ENCODE measurements at places on chromosomes 11 and 22. TPM values are rescaled to one million over a fixed set of nuclear protein-coding genes. Genes with fewer than 3 reads are reported as not detected.

GRCh38 chr11:2269601-2270321, 627 bp downstream of the ASCL2 start:
- peak; percentile 89 for DNase-seq

DNA sequence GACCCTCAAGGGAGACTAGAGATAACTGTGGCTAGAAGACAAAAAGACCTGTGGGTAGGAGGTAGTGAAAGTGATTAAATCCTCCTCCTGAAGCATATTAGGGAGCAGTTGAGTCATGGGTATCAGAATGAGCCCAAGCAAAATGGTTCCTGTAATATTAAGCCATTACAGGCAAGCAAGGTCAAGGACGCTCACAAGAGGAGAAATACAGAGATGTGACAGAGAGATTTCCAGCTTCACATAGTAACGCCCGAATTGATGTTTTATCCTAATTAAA, 77.7 kb downstream of the FAM76B start:
- no peak for DNase-seq

DNA sequence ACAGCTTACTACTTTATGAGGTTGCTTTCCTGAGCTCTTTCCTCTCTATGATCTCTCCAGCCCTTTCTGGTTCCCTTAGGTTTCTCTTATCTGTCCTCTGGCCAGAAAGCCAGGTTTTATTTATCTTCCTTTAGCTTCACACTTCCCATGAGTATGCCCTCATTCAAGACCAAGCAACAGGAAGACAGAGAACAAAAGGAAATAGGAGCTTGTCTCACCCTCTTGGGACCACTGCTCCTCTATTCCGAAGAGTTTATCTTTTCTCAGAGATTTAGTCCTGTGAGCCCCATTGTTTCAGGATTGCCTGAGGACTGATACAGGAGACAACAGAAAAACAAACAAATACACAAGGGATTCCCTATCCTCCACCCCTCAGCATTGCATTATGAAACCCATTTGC, 62.4 kb upstream of the CCDC179 start:
- DNase-seq: no peak

DNA sequence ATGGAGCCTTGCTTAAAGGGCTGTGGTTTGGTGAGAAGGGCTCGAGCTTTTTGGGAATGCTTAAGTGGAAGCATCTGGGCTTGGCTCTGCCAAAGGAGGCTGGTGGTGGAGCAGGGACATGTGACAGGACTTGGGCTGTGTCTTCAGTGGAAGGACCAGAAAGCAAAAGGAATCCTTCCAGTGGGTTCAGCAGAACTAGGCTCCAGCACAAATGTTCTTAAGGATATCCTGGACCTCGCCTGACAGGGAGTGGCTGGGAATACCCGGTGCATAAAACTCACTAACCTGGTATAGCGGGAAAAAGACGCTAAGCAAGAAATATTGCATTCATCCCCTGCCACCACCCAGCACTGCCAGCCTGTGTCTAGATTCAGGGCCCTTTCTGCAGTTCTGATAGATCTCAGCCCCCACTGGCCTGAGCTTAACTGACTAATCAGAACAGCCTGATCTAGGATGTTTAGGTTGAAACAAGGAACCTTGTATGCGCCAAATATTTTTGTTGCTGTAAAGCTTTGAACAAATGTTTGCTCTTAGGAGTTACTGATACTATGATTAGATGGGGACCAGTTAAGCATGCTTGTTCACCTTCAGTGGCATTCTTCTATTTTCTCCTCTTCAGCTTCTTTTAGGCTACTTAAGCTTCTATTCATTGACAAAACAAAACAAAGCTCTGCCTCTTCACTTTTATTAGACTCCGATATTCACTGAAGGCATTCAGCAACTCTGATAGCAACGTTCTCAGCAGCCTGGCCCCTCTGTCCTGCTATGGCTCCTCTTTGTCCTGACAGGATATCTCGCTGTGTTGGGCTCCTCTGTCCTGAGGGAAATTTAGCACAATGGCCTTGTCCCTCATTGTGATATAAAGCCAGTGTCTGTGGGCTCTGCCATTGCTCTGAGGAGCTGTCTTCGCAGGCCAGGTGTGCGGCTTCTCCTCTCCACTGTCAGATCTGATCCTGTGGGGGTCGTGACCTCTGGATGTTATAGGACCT, 25.0 kb downstream of the PPFIBP2 start:
- no peak for DNase-seq

DNA sequence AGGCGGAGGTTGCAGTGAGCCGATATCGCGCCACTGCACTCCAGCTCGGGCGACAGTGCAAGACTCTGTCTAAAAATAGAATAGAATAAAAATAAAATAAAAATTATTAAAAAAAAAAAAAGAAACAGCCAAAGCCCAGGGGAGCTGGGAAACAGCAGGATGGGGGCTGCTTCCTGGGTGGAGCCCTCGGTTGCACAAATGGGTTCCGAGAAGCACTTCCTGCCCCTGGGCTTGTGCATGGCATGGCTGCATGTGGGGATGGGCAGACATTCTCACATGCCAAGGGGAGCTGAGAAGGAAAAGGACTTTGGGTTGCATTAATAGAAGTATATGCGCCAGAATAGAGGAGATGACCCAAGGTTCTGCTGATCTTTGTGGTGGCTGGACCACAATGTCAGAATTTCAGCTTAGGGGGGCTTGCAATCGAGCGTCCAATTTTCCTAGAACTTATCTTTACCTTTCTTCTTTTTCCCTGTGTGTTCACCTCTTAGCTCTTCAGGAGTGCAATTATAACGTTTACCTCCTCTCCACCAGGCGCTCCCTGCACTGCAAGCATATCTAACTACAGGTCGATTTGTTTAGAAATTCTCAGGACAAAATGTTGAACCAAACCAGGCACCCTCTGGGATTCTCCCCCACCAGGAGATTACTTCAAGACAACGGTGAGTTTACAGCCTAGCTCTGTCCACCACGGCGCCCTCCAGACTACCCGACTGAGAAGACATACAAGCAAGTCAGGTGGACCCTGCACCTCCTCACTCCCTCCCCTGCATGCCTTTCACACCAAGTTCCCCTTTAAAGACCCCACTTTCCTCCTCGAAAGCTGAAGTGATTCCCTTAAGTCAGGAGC, 53.2 kb downstream of the SHISAL1 start:
- DNase-seq: peak; percentile 21

GRCh38 chr11:47565340-47566148, at the start of gene PTPMT1:
TSS of gene PTPMT1 (plus strand) at chr11:47565599. CDS start at chr11:47565623, 24 bp downstream.
- DNase-seq: peak; percentile 86

DNA sequence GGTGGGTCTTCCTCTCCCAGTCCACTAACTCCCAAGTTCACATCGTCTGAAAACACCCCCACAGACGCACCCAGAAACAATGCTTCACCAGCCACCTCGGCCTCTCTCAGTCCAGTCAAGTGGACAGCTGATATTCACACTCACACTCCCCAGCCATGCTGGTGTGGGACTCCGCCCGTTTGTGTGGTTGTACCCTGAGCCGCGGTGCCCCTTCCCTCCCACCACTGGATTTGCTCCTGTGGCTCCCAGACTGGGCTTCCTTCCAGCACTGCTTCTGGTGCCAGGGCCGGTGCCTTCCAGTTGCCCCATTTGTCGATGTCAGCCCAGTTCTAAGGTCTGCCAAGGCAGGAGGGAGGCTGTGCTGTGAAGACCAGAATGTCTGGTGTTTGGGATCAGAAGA, 37.9 kb upstream of the PLET1 start:
- DNase-seq: no peak

DNA sequence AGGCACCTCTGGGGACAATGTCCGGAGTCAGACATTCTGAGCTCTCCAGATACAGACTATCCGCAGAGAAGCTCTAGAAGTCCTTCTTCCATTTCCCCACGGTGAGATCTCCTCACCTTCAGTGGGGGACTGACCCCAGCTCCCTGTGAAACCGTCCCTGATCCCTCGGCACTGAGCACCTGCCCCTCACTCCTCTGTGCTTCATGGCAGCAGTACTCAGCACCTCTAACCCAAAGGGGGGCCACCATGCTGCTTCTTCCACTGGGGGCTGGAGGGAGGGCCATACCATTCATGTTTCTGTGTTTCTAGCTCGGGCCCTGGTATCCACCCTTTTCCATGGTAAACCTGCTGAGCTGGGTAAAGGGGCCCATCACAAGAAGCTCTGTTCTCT, 321.7 kb downstream of the BRD1 start:
- no peak for DNase-seq

- no peak for DNase-seq
These were observed 10.0 kb upstream of the MYRF start for GRCh38 chr11:61742391-61742790.

DNA sequence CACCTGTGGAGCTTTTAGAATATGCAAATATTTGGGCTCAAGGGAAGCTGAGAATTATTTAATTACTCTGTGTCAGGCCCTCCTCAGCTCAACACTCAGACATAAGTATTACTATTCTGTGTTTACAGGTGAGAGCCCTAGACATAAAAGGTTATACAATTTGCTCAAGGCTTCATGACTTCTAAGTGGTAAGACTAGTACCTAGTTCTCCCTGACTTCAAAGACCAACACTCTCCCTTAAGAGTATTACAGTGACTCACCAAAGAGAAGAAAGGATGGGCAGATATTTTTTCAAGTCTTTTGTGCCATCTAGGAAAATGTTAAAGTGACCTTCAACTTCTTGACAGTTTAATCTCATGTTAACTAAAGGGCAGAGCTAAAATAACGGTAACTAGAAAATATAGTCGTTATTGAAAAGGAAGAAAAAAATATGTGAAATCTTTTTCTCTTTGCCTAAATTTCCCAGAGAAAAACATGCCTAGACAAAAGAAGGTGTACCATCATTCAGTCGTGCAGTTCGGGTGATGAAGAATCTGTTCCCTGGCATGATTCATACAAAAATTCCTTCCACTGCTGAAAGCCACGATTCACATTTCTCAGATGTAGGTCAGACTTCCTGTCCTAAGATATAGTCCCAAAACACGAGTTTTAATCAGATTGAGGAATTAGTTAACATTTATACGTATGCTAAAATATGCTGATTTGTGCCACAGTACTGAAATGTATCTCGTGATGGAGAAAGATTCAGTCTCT, 849.1 kb upstream of the API5 start:
- no peak for DNase-seq

DNA sequence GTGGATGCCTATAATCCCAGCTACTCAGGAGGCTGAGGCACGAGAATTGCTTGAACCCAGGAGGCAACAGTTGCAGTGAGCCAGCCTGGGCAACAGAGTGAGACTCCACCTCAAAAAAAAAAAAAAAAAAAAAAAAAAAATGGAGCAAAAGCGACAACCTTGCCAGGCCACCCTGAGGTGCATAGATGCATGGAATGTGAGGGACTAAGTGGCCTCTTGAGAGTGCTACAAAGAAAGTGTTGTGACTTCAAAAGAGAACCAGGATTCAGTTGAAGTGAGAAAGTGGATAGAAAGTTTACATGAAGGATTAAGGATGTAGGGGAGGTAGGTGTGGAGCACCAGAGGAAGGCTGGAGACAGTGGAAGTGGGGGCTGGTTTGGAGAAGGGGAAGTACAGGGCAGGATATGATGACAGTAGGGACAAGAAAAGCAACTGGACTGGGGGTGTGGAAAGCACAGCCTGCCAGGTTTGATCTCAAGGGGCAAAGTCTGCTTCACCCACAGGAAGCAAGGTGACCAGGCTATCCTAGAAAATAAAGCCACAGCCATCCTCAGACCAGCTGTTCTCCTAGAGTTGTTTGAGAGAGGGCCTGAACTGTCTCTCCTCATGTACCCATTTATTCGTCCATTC, 36.0 kb upstream of the OLFML1 start:
- DNase-seq: no peak

DNA sequence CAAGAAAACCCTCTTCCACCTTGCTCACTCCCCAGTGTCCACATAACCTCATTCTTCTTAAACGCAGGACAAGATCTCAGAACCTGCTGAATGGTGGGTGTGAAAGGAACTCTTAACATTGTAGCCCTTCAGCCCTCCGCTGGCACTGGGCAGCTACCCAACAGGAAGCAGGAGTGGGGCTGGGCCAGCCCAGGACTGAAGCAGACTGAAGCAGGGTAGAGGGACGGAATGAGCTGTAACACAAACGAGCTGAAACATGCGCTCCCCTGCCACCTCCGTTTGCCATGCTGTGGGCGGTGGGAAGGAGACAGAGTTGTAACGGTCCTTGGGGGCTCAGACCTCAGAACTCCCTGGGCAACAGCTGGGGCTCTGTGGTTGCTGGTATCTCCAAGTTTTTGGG, 23.6 kb downstream of the NPAT start:
- no peak for DNase-seq

DNA sequence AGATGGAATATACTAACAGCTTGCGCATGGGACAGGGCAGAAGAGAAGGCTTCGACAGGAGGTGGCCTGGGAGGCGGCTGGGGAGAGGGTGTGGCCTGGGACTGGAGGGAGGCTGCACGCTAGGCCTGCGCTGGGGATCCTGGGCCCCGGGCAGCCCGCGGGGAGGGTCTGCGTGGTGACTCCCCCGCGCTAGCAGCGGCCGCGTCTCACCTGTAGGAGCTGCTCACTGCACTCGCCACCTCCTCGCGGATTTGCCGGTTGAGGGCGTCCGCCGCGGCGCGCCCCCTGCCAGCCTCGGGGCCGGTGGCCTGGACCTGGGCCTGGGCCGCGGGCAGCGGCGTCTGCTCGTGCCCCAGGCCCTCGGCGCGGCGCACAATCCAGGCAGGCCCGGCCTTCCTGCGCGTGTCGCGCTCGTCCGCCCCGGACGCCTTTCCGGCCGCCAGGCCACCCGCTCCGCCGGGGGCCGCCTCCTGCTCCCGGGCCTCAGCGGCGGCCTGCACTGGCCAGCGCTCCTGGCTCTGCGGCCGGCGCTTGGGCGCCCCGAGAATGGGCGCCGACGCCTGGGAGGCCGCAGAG, 1.5 kb downstream of the MAP6 start:
- peak; percentile 81 for DNase-seq

The ZNF215 gene
- 11.8 TPM for total RNA-seq

The TTC12 gene
- total RNA-seq: 5.9 TPM

The MAP6 gene
- 0.44 TPM for total RNA-seq

The MB gene
- 0.35 TPM for total RNA-seq

All from H7 (cell line).